Esophagus squamous epithelium (tissue), 5 donors: ENCODE measurements at places on chromosomes 7 and 10.

DNA sequence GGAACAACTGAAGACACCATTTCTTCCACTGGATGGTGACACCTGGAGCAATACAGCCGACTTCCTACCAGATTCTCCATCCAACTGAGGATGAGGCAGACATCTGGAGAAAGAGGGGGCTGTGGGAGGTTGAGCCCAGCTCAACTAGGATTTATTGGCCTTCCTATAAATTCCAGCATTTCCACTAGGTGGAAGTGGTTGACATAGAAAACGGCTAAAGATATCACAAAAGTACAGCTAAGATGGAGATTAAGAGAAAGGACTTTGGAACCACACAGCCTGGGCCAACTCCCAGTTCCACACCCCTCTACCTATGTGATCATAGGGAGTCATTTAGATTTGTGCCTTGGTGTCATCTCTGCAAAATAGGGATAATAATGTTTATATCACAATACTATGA is 61.3 kb upstream of the CAV2 start:
- no peak for DNase-seq

- DNase-seq: no peak
Observed at GRCh38 chr7:155395176-155395797, 62.6 kb upstream of the EN2 start.

DNA sequence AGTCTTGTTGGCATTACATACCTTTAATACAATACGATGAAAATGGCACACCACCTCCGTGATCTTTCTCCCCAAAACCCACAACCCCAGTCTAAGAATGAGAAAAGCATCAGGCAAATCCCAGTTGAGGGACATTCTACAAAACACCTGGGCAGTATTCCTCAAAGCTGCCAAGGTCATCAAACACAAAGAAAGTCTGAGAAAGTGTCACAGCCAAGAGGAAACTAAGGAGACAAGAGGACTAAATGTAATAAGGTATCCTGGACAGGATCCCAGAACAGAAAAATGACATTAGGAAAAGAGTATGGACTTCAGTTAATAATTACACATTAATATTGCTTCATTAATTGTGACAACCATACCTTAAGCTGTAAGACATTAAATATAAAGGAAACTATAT is 14.5 kb upstream of the FRMD4A start:
- no peak for DNase-seq

DNA sequence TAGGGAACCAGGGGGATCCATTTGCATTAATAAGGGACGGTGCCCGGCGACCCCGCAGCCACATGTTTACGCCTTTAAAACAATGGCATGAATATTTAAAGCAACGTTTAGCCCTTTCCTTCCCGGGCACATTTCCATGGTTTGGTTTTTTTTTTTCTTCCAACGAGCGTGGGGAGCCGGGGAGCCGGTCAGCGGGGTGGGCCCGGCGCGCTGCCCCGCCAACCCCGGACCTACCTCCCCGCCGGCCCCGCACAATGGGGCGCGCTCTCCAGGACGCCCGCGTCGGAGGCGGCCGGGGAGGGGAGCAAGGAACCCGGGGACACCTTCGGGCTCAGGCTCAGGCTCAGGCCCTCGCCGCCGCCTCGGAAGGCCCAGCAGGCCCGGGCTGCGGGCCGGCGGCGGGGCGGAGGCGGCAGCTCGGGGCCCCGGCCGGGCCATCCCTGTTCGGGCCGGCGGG is 1.0 kb downstream of the SEPHS1 start:
- DNase-seq: no peak

GRCh38 chr10:52258799-52259425 is 55.2 kb upstream of the DKK1 start:
- DNase-seq: no peak

DNA sequence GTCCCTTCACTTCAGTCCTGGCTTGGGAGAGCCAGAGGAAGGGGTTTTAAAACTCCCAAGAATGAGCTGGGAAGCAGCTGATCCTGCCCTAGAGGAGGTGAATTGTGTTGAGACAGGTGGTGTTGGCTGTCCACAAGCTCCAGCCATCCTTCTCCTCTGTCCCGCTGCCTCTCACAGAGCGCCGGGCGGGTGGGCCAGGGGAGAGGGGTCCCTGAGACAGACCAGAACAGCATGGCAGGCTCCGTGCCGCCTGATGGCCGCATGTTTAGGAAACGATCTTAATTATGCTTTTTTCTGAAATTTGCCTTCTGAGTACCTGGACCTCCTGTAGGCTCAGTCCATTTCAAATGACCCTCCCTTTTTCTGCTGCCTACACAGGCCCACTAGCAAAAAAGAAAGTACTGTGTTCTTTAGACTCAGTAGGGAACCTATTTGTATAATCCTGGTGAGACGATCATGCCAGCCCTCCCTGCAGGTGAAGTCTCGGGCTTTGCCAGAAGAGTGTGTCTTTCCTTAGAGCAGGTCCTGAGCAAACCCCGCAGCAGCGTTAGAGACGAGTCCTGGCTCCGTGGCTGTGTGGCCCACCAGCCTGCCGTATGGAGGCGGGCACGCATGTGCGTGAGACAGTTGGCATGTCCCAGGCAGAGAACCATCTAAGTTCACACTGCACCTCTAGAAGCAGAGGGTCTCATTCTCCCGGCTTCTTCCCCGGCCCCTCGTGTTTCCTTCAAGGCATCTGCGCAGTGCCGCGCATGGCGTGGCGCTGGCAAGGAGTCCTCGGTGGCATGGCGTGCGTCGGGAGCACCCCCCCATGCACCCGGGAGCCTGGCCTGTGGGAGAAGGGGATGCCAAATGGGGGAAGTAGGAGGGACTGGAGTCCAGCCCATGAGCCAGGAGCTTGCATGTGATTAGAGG is 26.3 kb upstream of the PWWP2B start:
- no peak for DNase-seq

DNA sequence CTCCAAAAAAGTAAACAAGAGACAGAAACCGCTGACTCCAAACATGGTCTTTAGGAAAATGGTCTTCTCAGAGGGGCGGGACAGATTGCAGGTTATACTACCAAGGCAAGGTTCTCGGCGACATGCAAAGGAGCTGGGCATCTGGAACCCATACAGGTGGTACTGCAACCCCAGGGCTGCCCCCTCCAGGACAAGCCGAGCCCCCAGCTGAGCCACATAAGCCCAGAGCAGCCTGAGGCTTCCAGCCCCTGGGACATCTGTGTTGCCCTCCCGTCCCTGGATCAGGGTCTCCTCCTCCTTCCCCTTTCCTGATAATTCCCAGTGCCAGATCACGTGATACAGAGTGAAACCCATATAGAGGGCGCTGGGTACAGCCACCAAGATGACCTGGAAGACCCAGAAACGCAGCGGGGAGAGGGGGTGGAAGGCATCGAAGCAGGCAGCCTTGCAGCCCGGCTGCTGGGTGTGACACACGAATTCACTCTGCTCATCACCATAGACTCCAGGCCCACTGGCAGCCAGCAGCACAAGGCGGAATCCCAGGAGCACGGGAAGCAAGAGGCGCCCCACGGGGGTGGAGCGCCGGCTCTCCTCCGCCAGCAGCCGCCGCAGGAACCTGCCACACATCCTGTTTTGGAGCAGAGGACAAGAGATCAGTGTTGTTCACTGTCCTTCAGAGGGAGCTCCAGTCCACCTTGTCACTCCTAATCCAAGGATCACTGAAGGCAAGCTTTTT is at the start of gene GJC3:
Gene GJC3 (minus strand): TSS at position 627 of the 736 bp plus-strand sequence. CDS start 0 bp downstream, at position 627.
- no peak for DNase-seq

DNA sequence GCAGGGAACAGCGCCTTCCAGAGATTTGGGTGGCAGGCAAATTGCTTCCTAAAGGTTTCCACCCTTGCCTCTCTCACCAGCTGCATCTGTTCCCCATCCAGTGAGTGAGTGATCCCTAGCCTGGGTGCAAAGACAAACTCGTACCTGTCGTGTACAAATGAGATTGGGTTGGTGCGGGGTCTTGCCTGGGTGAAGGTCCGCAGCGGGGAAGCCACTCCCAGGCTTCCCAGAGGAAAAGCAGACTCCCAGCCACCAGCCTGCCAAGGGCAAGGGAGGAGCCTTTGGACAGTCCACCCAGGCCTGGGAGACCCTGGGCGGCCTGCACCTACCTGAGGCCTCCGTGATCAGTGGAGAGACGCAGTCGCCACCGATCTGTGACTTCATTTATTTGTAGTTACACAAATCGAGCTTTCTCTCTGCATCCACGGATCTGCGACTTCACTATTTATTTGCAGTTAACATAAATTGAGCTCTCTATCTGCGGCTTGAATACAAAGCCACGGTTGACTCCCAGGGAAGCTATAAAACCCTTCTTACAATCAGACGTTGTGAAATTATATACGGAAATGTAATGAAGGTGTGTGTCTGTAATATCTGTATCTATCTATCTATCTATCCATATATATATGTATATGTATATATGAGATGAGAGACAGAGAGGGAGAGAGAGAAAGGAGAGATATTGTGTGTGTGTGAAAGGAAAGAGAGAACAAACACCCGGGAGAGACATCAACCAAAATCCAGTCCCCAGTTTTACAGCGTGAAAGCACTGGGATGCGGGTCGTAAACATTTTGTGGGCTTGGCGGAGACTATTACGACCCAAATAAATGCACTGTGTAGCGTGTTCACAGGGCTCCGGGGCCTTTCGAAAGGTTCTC is 3.0 kb upstream of the HOXA7 start:
- DNase-seq: no peak

GRCh38 chr10:113027574-113028455 is 77.8 kb downstream of the TCF7L2 start:
- no peak for DNase-seq

DNA sequence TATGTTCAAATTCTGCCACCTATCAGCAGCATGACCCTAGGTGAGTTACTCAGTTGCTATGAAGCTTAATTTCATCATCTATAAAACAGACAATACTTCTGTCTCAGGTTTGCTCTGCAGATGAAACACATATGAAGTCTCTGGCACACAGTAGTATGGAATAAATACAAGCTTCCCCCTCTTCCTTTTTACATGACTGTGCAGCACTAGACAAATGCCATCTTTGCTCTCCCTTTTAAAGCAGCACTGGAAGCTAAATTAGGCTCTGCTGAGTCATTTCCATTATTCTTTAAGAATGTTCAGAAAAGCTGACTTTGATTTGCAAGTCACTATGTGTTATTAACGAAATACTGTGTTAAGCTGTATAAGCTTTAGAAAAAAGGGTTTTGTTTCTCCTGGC is 40.7 kb upstream of the ANAPC16 start:
- no peak for DNase-seq
